M059J (cell line): ENCODE measurements at places on chromosomes 16 and 17. TPM values are rescaled to one million over a fixed set of nuclear protein-coding genes. Genes with fewer than 3 reads are reported as not detected.

KRTAP2-3 gene
- 0.34 and 3.2 TPM in 2 replicates for total RNA-seq

NGFR gene
- total RNA-seq, result 0.39 and 0.62 TPM in 2 replicates

TPSG1 gene
- total RNA-seq, result not detected in 2 replicates

UBALD2 gene
- 11.8 and 25.6 TPM in 2 replicates for total RNA-seq

LGALS9 gene
- total RNA-seq, result 96.1 and 113 TPM in 2 replicates

CAPNS2 gene
- total RNA-seq, result 0.39 TPM in 1 of 2 replicates, not detected in the other

GDPD1 gene
- total RNA-seq, result 2.9 TPM in 1 of 2 replicates, not detected in the other

FAAP100 gene
- 8.0 and 18.0 TPM in 2 replicates for total RNA-seq

GAS2L2 gene
- not detected in 2 replicates for total RNA-seq

P2RX1 gene
- not detected in 2 replicates for total RNA-seq

CTF1 gene
- total RNA-seq, result 0.42 TPM in 1 of 2 replicates, not detected in the other

ATP2C2 gene
- 0.07 TPM in 1 of 2 replicates, not detected in the other for total RNA-seq
